ENCODE measurements at places on chromosomes 5 and 9.

GRCh38 chr5:169577951-169578350 is 5.6 kb upstream of the SPDL1 start:
- peak; percentile 54 for DNase-seq

DNA sequence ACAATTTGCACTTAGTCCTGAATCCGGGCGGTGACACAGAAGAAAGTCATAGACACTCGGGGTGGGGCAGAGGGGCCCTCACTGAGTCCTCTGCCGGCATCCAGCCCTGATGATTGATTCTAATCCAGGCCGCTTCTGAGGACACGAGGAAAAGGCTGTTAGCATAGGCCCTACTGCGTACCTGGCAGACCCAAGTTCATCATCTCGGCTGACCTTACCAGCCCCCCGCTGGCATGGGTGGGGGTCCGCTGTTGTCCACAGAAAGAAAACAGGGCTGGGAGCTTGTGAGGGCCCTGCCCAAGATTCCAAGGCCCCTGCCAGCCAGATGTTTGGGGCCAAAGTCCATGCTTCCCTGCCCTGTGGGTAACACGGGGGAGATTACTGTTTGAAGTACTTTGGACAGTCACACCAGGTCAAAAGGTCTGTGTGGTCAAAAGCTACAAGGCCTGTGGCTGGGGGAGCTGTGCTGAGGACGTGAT is 24.5 kb downstream of the ERGIC1 start:
- DNase-seq = peak; percentile 54

DNA sequence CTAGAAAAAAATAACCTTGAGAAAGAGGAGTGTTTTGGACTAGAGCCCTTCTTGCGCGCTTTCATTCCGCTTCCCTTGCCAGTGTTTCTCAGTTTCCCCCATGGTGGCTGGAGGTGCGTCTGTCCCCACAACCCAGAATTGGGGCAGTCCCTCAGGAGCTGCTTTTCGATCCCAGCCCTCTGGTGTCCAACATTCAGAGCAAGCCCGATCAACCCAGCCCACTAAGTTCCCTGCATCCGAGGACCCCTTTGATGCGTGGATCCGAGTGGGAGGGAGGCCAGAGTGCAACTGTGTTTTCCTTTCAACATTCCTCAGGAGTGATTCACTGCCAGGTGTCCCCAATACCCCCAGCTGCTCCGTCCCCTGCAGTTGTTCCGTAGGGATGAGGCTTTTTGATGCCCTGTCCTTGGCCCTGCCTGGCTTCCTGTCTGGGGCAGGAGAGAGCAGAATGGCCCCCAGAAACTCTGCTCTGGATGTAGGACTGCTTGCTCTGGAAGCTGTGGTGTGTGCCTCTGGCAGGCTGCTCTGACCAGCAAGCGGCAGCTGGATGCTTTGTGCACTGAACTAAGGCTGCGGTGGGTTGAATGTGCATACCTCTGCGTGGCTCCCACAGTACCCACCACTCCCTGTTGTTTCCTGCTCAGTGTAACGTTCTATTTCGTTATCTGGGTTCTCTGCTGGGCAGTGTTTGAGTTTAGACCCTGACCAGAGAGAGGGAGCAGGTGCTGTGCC is 117.5 kb downstream of the BOD1 start:
- DNase-seq = no peak

DNA sequence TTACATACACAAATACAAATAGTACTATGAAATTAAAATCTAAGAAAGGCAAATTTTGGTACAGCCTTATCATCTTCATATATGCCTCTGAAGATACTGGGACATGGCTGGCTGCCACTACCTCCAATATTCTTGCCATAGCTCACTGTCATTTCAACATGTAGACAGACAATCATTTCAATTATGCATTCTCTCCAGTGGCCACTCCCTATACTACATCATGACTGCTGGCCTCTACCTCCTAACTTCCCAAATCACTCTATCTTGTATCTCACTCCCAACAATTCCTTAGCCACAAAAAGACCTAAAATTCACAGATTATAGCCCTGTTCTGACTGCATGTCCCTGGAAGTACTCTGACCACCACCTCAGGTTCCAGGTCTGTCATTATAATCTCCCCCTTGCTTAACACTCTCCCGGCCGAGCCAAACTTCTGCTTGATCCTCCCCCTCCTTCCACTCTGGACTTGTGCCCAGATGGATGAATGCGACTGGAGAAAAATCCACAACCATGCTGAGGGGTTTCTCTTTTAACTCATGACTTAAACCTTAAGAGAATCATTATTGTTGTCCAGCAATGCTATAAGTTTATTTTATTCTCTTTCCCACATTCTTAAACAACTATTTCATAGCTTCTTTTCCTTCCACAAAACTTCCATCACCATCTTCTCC is 225.3 kb upstream of the TLE4 start:
- no peak for DNase-seq

GRCh38 chr9:75010570-75010969 is 17.5 kb downstream of the CARNMT1 start:
- DNase-seq = no peak

- DNase-seq = no peak
These were observed 13.4 kb downstream of the ZBED3 start for GRCh38 chr5:77073667-77074066.

DNA sequence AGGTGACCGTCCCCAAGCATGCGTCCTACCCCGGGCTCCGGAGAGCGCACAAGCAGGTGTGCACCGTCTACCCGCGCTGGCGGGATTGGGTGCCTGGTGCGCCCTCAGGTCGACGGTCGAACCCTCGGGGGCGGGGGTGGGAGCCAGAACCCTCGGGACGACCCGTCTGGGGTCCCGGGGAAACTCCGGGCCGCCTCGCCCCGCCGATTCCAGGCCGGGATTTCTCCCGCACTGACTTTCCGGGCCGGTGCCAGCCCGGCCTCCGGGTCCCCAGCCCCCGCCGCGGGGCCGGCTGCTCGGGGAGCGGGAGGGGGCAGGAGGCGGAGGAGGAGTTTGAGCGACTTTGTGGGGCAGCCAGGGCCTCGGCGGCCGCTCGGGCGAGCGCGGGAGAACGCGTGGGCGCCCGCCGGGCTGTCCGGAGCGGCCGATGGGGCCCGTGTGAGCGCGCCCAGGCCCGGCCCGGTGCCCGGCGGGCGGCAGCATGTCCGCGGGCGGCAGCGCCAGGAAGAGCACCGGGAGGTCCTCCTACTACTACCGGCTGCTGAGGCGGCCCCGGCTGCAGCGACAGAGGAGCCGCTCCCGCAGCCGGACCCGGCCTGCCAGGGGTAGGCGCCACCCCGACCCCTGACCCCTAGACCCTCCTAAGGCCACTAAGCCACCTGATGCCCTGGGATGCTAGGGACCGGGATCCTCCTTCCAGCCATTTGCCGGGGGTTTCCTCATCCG is at the start of gene DAB2IP:
DAB2IP (plus strand) TSS at position 340 of the 726 bp plus-strand sequence; CDS start at position 482, 142 bp downstream.
- DNase-seq = peak; percentile 52

DNA sequence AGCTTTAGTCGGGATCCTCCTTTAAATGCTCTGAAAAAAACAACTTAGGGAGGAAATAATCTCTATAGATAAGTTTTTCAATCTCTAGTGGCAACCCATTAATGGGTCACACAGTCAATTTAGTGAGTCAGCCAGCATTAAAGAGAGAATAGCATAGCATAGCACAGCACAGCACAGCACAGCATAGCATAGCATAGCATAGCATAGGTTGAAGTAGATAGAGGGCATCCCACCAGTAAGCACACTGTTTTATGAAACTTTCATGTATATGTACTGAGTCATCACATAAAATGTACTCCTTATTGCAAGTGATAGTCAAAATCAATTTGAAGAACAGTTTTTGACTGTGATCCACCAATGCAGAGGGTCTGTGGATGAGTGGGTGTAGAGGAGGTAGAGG is 522.9 kb downstream of the CCDC171 start:
- peak; percentile 52 for DNase-seq

GRCh38 chr5:53987101-53987500 is 323.3 kb downstream of the ARL15 start:
- no peak for DNase-seq
